ENCODE measurements at places on chromosomes 11 and 22.

GRCh38 chr22:25025491-25026400 is 73.2 kb downstream of the KIAA1671 start:
- no peak overlapping the region for H3K4me3 ChIP-seq
- peak; percentile 42 for DNase-seq
- no peaks in the 10 kb centered on the region for H3K36me3 ChIP-seq
- no peaks in the 10 kb centered on the region for H3K27me3 ChIP-seq
- peaks cover 39% of the 10 kb centered on the region for H3K4me1 ChIP-seq

DNA sequence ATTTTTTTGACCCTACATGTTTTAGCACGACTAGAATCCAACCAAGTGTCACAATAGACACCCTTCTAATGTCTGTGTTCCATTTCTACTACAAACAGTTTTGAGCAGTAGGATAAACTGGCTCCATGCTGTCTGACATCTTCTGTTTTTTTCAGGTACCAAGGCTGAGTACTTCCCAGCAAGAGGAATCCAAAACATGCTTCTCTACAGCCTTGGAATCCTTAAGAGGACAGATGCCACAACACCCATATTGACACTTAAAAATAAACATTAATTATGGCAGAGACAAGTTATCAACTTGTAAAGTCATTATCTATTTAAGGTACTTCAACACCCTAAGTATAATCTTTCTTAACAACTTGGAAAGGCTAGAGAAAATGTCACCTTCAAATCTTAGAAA is 54.2 kb downstream of the LGR4 start:
- H3K4me3 ChIP-seq, result no peak overlapping the region
- H3K27me3 ChIP-seq, result no peaks in the 10 kb centered on the region
- no peaks in the 10 kb centered on the region for H3K36me3 ChIP-seq
- no peak overlapping the region for H3K27ac ChIP-seq
- DNase-seq, result no peak

GRCh38 chr11:114892381-114893197 is 214.3 kb downstream of the NXPE2 start:
- no peak overlapping the region for H3K4me3 ChIP-seq
- DNase-seq, result no peak
- H3K27ac ChIP-seq, result no peak overlapping the region
- no peaks in the 10 kb centered on the region for H3K36me3 ChIP-seq
- no peaks in the 10 kb centered on the region for H3K4me1 ChIP-seq
- H3K27me3 ChIP-seq, result no peaks in the 10 kb centered on the region

DNA sequence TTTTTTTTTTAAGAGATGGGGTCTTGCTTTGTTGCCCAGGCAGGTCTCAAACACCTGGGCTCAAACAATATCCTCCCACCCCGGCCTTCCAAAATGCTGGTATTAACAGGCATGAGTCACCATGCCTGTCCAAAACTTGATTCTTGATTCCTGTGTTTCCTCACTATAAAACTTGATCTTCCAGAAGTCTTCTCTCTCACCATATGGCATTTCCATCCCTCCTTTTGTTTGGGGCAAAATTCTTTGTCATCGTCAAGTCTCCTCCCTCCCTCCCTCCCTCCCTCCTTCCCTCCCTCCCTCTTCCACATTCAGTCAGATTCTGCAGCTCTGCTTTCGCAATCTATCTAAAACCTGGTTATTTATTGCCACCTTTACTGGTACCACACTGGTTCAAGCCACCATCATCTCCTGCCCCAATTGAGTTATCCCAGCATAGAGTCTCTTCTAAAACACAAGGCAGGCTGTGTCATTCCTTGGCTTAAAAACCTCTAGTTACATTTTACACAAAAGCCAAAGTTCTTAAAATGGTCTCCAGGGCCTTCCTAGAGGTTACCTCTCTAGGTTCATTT is 65.0 kb upstream of the HORMAD2 start:
- no peak for DNase-seq
- no peaks in the 10 kb centered on the region for H3K27me3 ChIP-seq
- H3K4me3 ChIP-seq, result no peak overlapping the region
- no peak overlapping the region for H3K27ac ChIP-seq
- no peaks in the 10 kb centered on the region for H3K4me1 ChIP-seq

DNA sequence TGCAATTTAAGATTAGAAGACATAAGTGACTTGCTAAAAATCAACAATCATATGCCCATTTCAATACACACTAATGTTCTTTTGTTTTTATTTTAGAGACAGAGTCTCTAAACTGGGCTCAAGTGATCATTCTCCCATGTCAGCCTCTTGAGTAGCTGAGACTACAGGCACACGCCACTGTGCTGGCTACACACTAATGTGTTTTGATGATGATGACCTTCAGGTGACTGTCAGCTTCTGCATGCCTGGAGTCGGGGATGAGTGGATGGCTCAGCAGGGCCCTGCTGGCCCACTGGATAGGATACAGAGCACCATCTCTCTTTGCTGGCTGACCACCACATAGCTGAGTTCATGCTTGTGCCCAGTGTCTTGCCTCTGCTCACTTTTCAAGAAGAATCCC is 27.0 kb upstream of the POU2AF1 start:
- no peaks in the 10 kb centered on the region for H3K4me1 ChIP-seq
- H3K4me3 ChIP-seq, result no peak overlapping the region
- H3K27me3 ChIP-seq, result no peaks in the 10 kb centered on the region
- no peak for DNase-seq
- H3K27ac ChIP-seq, result no peak overlapping the region
- H3K36me3 ChIP-seq, result no peaks in the 10 kb centered on the region

- no peaks in the 10 kb centered on the region for H3K4me1 ChIP-seq
- no peak overlapping the region for H3K4me3 ChIP-seq
- no peaks in the 10 kb centered on the region for H3K27me3 ChIP-seq
- H3K36me3 ChIP-seq, result no peaks in the 10 kb centered on the region
Measured at GRCh38 chr11:16049611-16050010, 306.7 kb downstream of the SOX6 start.

Data from adrenal gland (tissue), 19 donors.